Bone marrow (tissue), 2 donors: ENCODE measurements at places on chromosomes 4 and X.

- DNase-seq: no peak
Observed at GRCh38 chrX:45447995-45448394, 247.3 kb upstream of the DIPK2B start.

- no peak for DNase-seq
Observed at GRCh38 chr4:7549866-7550265, 115.1 kb upstream of the PSAPL1 start.

DNA sequence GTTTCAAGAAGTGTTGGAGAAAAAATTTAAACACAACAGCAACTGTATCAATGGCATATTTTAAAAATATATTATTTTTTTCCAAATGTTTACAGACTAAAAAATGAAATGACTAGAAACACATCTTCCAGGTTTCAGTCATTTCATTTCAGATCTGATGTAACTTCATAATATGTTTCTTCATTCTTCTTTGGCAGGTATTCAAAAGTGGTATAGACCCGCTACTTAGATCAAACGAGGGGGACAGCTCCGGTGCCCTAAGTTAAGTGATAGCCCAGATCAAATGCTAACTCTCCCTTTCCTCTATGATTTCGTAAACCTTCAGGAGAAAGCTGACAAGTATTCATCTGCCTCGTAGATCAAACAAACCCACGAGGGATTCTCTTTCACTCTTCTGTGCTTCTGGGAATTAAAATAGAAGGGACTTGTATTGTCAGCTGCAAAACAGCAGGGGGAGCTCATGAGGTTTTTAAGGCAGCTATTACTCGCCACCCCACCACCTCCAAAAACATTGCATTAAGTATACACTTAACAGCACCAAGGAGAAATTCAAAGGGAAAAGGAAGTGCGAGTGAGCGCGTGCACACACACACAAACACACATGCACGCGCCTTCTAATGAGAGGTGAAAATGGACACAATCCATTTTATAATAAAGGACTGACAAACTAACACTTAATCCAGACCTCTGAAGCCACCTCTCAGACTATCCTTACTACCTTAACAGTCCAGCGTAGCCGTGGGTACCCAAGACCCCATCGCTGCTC is 21.4 kb downstream of the HELT start:
- DNase-seq: peak; percentile 55

- DNase-seq: no peak
Observed at GRCh38 chr4:52164116-52164515, 113.0 kb downstream of the SPATA18 start.

DNA sequence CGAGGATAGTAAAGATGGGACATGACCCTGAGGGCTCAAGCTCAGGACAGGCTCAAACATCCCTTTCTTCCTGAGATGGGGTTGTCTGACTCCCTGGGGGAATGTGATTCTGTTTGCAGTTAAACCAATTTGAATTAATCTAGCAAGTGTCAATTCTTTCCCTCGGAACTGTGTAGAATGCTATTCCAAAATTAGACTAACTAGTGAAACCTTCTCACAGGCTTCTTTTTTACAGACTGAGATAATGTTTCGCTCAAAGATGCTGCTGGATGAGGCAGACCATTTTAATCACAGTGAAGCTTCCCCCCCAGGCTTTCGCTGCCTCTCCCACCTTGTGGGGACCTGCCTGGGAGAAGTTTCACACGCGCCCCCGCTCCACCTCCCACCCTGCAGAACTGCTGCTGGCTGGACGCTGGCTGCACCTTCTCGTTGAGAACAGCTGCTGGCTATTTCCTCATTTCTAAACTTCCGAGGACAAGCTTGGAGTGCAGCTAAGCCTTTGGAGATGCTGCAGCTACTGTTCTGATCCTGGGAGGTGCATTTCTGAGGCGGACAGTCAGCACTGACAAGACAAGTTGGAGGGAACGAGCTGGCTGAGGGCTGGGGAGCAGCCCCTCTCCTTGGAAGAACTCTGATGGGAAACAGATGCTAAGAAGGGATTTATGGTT is 297.8 kb downstream of the RAPGEF2 start:
- DNase-seq: no peak
